AG20443 (cell line): ENCODE measurements at places on chromosomes 5 and 9.

GRCh38 chr5:82984786-82985735 lies 92.1 kb downstream of the TMEM167A start:
- DNase-seq = no peak

- no peak for DNase-seq
Measured at GRCh38 chr9:116715751-116716150, 28.6 kb downstream of the TRIM32 start.

DNA sequence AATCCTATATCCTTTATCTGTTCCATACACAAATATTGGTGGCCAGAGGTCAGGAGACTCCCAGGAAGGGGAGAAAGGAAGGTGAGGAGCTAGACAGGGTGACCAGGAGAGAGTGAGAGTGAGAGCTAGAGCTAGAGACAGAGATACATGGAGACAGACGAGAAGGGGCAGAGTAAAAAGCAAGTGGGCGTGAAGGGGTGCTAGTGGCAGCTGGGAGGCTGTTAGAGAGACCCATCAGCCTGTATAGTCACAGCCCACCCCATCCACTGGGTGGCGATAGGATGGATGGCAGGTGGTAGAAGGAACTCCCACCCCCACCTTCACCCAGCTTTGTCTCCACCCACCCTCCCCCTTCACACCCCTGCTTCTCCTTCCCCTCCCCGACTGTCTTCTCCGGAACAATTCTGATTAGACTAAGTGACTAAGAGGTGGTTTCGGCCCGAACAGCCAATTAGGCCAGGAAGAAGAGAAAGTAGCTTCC lies 32.8 kb downstream of the PCDH1 start:
- no peak for DNase-seq

DNA sequence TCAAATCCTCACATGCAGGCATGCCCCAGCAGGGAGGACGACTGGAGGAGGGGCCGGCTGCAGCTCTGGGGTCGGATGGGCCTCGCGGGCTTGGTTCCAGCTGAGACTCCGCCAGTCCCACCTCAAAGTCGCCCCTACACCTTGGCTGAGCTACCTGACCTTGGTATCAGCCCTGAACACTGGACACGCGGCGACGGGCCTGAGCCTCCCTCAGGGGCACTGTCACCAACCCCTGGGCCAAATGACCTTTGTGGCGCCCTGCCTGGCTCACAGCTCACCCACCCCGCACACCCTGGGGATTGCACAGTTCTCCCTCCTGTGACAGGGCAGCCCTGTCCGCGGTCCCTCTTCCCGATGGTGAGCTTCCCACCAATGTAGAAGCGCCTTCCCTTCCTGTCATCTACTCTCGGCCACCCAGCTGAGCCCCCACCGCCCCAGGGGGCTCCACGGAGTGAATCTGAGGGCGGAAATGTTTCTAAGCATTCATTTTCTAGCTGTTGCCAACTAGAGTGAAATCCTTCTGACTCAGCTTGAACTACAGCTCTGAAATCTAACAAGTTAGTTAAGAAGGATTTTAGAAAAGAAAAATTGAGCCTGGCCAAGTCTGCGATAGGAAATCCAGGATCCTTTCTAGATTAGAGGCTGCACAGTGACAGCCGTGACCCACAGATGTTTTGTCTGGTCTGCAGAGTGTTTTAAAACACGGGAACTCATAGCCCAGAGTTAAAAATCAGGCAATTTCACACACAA lies 138.9 kb upstream of the PHYKPL start:
- no peak for DNase-seq

- peak; percentile 60 for DNase-seq
Measured at GRCh38 chr5:14900693-14901461, 29.3 kb upstream of the ANKH start.

DNA sequence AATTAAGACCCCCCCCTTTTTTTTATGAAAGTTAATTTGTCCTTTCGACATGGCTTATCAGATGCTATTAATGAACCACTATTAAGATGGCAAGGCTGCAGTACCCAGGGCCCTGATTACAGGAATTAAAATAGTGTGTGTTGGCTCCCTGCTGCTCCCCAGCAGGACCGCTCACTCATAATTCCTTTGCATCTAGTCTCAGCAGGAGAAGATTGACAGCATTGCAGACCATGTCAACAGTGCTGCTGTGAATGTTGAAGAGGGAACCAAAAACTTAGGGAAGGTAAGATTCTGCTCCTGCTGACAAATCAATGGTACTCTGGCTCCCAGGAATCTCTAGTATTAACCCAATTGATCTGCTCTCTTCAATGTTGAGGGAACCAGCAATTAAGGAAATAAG lies 61.0 kb downstream of the STX17 start:
- DNase-seq = no peak

DNA sequence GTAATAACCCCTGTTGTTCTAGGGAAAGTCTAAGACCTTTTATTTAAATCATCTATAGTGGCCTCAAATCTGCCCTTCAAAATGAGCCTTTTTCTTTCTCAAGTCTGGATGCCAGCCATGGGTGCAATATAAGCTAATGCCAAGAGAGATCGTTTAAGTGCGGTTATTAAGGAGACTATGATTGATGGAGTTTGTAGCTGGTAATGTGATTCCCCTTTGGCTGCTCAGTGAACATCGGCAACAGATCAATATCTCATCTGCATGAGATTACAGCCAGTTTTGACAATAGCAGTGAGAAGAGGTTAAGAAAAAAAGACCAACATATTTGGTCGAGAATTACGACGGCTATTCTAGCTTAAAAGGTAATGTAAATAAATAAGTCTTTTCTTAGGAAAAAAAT lies 1049.4 kb upstream of the NUDT12 start:
- no peak for DNase-seq

GRCh38 chr9:71737455-71737854 lies 30.9 kb downstream of the CEMIP2 start:
- DNase-seq = no peak

DNA sequence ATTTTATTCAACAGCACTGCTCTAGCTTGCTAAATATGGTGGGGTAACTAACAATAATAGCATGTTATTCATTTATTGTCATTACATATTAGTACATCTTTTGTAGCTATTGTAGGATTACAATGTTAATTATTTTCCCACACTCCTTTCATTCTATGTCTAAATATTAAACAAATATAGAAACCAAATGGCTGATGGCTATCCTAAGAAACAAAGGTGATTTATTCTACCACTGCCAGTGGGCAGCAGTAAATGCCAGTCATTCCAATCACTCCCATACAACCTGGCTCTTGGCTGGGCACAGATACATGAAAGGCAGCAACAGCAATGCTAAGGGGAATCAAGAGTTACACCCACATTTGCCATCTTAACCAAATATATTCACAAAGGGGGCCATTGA lies 84.1 kb downstream of the FRMD3 start:
- no peak for DNase-seq

GRCh38 chr9:33143241-33143661 lies 23.9 kb downstream of the B4GALT1 start:
- DNase-seq = peak; percentile 40

DNA sequence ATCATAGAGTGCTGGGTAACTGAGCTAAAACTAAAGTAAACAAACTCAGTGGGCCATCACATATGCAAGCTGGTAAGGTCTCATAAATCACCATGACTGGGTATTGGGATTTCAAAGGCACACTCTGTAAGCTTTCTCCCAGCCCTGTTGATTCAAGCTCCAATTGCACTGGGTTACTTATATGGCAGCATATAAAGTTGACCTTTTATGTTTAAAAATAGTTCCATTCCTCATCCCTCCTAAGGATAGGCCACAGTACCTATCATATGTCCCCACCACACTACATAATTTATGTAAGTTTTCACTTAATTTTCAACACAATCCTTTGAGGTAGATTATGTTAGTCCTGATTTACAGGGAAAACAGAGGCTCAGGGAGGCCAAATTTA lies 438.4 kb downstream of the RAB3C start:
- no peak for DNase-seq

DNA sequence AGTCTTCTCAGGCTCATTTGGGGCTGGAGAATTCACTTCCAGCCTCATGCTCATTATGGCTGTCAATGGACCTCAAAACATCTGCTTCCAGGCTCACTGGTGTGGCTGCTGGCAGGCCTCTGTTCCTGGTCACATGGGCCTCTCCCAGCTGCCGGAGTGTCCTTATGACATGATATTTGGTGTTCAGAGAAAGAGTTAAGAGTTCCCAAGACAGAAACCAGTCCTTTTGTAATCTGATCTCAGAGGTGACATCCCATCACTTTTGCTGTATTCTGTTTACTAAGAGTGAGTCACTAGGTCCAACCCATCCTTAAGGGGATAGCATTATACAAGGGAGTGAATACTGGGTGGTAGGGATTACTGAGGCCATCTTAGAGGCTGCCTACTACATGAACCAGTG lies 104.6 kb downstream of the CACNA1B start:
- no peak for DNase-seq

DNA sequence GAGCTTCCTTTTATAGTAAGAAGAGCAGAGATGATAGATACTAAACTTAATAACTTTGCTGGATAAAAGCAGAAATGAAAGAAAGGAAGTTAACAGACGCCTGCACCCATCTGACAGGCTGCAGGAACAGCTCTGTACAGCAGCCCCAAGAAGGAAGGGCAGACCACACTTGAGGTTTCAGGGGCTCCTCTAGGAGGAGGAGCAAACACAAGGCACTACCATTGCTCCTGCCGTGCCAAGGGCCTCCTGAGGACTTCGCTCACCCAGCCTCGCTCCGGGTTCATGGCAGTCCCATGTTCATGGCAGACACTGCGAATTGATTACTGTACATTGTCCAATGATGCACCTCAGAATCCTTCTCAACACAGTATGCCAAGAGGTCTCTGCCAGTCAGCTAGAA lies 85.1 kb downstream of the AMBP start:
- DNase-seq = no peak

GRCh38 chr5:133867341-133867740 lies 101.1 kb downstream of the C5orf15 start:
- DNase-seq = no peak

GRCh38 chr9:86947146-86948073 lies at the start of gene GAS1:
TSS of gene GAS1 (minus strand) at chr9:86947506. CDS start at chr9:86946779, 727 bp downstream.
- peak; percentile 94 for DNase-seq

DNA sequence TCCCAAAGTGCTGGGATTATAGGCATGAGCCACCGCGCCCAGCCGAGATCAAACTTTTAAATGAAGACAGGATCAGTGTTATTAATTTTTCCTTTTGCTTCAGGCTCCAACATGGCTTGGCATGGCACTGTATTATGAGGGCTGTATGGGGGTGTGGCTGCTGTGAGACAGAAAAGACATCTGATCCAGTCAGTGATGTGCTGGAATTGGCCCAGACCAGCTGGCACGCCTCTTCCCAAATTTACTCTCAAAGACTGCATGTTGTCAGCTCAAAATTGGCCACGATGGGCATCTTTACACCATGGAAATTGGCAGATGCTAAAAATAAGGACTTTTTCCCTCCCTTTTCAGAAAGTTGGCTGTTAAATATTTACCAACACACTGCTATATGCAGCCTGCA lies 12.1 kb upstream of the COL27A1 start:
- no peak for DNase-seq

- no peak for DNase-seq
Measured at GRCh38 chr9:89793124-89793495, 188.3 kb downstream of the GADD45G start.

DNA sequence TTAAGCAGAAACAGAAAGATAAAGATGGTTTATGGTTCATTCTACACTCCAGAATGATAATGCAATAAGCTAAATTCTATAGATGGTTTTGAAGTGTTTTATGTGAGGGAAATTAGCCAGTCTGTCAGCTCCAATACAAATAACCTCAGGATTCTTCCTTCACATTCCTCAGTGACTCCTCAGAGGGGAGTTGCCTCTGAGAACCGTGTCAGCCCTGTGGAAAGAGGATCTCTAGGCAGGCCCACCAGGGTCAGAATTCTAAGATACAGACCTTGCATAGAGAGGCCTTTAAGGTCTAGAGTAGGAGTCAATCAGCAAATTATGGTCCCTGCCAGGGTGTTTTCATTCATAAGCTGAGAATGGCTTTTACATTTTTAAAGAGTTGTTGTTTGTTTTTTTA lies 26.6 kb downstream of the RUSC2 start:
- peak; percentile 68 for DNase-seq

GRCh38 chr5:171888051-171888481 lies 102.4 kb downstream of the SMIM23 start:
- DNase-seq = no peak

DNA sequence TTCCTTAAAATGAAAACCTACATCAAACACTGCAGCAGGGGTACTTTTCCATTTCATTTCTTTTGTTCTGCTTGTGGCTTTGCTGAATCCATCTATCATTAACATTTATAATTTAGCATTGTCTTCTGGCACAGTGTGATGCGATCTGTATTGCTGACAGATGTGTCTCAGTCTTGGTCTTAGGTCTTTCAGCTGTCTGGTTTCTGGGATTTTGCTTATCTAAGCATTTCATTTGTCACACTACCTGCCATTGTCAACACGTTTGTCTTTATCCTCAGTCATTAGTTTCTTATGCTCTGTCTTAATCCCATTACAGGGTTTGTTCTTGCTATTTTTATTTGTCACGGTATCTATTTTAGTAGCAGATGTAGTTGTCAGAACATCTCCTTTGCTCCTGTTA lies 303.1 kb downstream of the IZUMO3 start:
- DNase-seq = no peak

- no peak for DNase-seq
Measured at GRCh38 chr5:143182901-143183820, 220.3 kb downstream of the NR3C1 start.

GRCh38 chr5:97618721-97619120 lies 435.7 kb upstream of the RIOK2 start:
- no peak for DNase-seq

- no peak for DNase-seq
Measured at GRCh38 chr9:125479846-125480615, 218.4 kb downstream of the GAPVD1 start.

DNA sequence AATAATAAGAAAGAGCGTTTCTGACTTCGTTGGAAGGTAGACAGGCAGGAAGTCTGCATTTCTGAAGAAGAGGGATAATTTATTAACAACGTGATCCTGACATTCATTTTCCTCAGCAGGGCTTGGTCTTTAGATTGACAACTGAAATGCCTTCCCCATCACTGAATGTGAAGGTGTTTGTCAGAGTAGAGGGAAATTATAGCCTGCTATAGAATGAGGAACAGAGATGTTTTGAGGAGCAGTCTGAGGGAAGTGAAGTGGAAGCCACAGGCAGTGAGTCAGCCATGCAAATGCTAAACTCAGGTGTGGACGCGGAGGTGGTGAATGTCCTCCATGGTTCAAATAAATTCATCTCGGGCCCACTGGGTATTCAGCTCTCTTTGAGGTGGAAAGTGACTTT lies 30.5 kb downstream of the C7 start:
- DNase-seq = no peak

- DNase-seq = peak; percentile 65
Measured at GRCh38 chr5:33257807-33258429, 182.8 kb upstream of the TARS1 start.

- no peak for DNase-seq
Measured at GRCh38 chr5:96339862-96340261, 93.2 kb downstream of the PCSK1 start.
